ENCODE measurements at places on chromosomes 5 and 9. TPM values are rescaled to one million over a fixed set of nuclear protein-coding genes. Genes with fewer than 3 reads are reported as not detected.

DNA sequence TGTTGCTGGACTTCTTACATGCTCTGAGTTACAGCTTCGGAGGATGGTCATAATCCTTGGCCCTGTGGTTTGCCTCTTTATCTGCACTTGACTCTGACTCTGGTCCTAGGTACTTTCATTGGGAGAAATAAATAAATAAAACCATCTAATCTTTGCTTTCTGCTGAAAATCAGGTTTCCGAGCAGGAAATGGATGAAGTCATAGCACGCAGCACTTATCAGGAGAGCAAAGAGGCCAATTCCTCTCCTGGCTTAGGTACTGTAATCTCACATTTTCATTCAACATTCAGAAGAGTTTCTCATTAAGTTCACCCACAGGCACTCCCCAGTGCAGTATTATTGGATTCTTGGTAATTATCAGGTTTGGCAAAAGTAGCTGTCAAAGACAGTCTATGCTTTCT lies 104.7 kb downstream of the GOLPH3 start:
- no peak overlapping the region for H3K27ac ChIP-seq
- H3K36me3 ChIP-seq: no peaks in the 10 kb centered on the region
- H3K27me3 ChIP-seq: no peaks in the 10 kb centered on the region
- H3K4me3 ChIP-seq: no peak overlapping the region
- DNase-seq: no peak

Gene ALDOB
- total RNA-seq: 1.6 TPM

GRCh38 chr5:10653751-10654400 lies 90.0 kb downstream of the ANKRD33B start:
- no peaks in the 10 kb centered on the region for H3K4me1 ChIP-seq
- no peaks in the 10 kb centered on the region for H3K36me3 ChIP-seq
- no peaks in the 10 kb centered on the region for H3K27me3 ChIP-seq
- H3K4me3 ChIP-seq: no peak overlapping the region
- no peak for DNase-seq

GRCh38 chr5:151178372-151178771 lies 20.8 kb upstream of the ANXA6 start:
- H3K4me3 ChIP-seq: no peak overlapping the region
- DNase-seq: no peak
- H3K27me3 ChIP-seq: no peaks in the 10 kb centered on the region
- H3K27ac ChIP-seq: no peak overlapping the region
- H3K4me1 ChIP-seq: no peaks in the 10 kb centered on the region

DNA sequence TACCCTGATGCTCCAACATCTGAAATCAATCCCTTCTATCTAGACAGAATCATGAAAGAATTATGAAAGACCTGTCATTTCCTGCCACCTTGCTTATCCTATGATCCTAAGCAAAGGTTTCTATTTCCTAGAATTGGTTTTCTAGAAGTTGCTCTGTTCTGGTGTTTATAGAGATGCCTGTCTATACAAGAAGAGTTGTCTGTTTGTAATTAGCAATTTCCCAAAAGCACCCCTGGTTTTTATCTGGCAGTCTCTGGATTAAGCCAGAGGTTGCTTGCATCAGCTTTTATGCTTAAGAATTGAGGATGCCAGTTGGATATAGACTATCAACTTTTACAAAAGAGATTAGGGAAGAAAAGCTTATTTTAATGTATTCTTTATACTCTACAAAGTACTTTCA lies 133.0 kb upstream of the EFNA5 start:
- no peak for DNase-seq
- H3K4me1 ChIP-seq: no peaks in the 10 kb centered on the region
- no peak overlapping the region for H3K27ac ChIP-seq
- H3K4me3 ChIP-seq: no peak overlapping the region

Gene LCN10
- 2.8 TPM for total RNA-seq

All from T-cell (primary cell).